ENCODE measurements at places on chromosomes 7 and 10.

DNA sequence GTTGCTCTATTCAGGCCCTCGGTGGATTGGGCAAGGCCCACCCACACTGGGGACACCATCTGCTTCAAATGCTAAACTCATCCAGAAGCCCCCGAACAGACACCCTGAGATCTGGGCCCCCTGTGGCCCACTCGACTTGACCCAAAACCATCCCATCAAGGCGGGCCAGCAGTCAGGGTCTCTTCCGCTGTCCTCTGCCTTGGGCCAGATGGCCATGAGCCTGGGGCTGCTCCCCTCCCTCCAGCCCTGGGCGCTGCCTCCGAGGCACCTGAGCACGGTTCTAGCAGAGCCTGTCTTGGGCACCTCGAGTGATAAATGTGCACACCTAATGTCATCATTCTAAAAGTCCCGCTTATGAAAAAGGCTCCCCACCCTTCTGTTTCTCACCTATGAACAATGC, 449.4 kb downstream of the TCERG1L start:
- H3K36me3 ChIP-seq, result no peaks in the 10 kb centered on the region
- H3K4me3 ChIP-seq, result no peak overlapping the region
- H3K27ac ChIP-seq, result no peak overlapping the region
- no peak for DNase-seq

DNA sequence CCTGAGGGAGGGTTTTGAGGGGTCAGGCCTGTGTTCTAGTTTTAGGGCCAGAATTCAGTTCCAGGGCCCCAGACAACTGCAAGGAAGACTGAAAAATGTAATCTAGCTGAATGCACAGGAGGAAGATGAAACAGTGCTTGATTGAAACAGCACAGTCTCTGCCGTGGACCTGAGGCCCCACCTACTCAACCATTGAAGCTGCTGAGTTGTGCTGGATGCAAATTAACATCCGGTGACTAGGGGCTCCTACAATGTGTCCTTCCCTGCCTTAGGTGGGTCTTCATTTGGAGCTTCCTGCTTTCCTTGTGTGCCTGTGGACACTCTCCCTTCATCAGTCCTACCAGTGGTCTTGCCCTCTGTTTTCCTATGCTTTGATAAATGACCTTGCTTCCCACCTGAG, 5.7 kb downstream of the GLRX3 start:
- H3K27ac ChIP-seq, result no peak overlapping the region
- peaks cover 25% of the 10 kb centered on the region for H3K36me3 ChIP-seq
- peaks cover 69% of the 10 kb centered on the region for H3K4me1 ChIP-seq
- H3K4me3 ChIP-seq, result no peak overlapping the region

- peaks cover 20% of the 10 kb centered on the region for H3K27me3 ChIP-seq
- peak; percentile 88 for DNase-seq
- no peaks in the 10 kb centered on the region for H3K36me3 ChIP-seq
- H3K27ac ChIP-seq, result no peak overlapping the region
- H3K4me3 ChIP-seq, result peak overlapping the region; percentile 78
Measured at GRCh38 chr10:117175901-117176534, 21.3 kb upstream of the KCNK18 start.

DNA sequence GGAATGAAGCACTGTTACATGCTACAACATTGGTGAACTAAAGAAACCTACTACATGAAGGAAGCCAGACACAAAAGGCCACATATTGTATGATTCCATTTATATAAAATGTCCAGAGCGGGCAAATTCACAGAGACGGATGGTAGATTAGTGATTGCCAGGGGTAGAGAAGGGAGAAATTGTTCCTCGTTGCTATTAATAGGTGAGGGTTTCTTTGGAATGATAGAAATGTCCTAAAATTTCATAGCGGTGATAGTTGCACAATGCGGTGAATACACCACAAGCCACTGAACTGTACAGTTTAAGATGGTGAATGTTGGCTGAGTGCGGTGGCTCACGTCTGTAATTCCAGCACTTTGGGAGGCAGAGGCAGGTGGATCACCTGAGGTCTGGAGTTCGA, 29.0 kb downstream of the DENND2A start:
- H3K27ac ChIP-seq, result no peak overlapping the region
- no peak for DNase-seq
- H3K4me3 ChIP-seq, result no peak overlapping the region

- peak overlapping the region; percentile 78 for H3K4me3 ChIP-seq
- no peak overlapping the region for H3K27ac ChIP-seq
- peaks cover 19% of the 10 kb centered on the region for H3K36me3 ChIP-seq
- DNase-seq, result peak; percentile 37
- H3K27me3 ChIP-seq, result no peaks in the 10 kb centered on the region
Measured at GRCh38 chr10:5888843-5889623, 660 bp downstream of the ANKRD16 start.
